ENCODE measurements at places on chromosomes 16 and 17.

GRCh38 chr17:11363565-11364117 lies 122.6 kb downstream of the SHISA6 start:
- no peak for DNase-seq

DNA sequence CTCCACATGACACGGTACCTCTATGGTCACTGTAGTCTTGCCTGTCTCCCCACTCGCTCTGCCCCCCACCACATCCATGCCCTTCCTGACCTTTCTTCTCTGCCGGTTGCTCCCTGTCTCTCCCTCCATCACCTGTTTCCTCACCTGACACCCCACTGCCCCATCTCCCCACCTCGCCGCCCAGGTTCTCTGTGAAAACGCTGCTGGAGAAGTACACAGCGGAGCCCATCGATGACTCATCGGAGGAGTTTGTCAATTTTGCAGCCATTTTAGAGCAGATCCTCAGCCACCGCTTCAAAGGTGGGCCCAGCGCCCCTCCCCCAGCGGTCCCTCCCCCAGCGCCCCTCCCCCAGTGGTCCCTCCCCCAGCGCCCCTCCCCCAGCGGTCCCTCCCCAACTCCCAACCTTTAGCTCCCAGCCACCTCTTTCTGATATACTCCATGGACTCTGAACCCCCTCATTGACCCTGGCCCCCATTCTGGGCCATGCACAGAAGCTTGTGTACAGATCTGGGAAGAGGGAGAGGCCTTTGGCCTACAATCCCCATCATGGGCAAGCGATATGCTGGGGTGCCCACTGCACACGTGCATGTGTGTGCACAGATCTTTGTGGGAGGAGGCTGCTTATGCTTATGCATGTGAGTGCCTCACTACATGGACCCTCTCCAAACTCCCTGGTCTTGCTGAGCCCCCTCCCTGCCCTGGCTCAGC lies 4.1 kb downstream of the RUNDC3A start:
- no peak for DNase-seq

DNA sequence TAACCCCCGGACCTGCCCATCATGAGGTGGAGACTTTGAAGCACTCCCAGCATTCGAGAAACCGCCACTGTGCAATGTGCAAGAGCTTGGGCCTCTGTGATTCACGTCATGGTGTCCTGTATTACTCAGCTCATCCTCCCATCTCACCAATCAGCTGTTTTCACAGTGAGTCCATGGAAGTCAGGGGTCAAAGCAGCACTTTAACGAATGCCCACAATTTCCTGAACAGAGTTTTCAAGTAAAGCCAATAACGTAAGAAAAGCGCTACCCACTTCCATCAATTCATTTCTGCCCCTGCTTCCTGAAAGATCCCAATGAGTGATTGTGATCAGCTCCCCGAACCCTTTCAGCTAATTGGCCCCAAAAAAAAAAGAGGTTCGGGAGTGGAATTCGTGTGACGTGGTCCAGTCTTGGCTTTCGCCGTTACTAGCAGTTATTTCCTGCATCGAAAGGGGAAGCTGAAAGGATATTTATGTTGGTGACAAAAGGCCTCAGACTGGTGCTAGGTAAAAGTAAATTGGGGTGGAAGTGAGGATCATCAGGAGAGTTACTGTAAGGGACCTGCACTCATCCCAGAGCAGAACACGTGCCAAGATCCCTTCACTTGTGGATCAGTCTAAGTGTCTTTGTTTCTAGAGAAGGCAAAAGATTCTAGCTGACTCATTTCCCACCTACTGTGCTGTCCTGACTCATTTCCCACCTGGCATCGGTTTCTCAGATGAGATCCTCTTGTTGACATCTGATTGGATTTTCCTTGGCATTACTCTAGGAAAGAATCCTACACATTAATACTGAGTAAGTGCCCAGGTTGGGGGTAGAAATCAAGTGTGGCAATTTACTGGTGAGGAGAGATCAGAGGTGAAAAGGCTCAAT lies 136.7 kb upstream of the NUDT7 start:
- no peak for DNase-seq

DNA sequence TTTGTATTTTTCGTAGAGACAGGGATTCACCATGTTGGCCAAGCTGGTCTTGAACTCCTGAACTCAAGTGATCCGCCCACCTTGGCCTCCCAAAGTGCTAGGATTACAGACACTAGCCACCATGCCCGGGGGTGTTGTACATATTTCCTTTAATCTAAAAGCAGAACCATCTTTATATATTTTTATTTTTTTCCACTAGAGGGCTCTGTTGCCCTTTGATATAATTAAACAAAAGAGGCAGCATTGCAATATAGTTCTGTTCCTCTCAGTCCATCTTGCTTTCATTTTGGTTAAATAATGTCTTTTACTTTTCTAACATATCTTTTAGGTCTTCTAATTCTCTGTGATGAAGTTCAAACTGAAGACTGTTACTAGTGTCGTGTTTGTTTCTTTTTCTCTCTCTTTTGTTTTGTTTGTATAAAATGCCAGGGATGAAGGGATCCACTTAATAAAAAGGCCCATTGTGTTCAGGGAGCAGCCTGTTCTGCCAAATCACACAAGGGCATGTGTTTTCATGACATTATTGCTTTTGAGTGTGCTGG lies 23.4 kb downstream of the WWOX start:
- DNase-seq: peak; percentile 20

- DNase-seq: no peak
Observed at GRCh38 chr16:31329671-31330552, 25.1 kb upstream of the ITGAX start.

DNA sequence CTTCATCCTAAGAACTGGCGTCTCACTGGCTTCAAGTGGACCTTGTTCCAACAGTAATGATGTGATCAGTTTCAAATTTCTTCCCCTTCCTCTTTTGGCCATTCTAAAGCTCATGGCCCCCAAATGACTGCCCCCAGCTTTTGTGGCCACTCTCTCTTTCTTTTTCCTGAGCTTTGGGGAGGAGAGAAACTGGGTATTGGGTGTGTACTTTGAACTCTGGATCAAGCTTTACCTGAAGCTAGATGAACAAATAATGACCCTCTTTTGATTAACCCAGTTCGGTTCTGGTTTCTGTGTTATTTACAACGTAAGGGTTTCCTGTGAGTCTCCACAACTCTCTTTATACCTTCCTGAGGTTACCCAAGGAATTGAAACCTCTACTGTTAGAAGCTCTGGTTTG lies 132.7 kb downstream of the FTO start:
- no peak for DNase-seq

DNA sequence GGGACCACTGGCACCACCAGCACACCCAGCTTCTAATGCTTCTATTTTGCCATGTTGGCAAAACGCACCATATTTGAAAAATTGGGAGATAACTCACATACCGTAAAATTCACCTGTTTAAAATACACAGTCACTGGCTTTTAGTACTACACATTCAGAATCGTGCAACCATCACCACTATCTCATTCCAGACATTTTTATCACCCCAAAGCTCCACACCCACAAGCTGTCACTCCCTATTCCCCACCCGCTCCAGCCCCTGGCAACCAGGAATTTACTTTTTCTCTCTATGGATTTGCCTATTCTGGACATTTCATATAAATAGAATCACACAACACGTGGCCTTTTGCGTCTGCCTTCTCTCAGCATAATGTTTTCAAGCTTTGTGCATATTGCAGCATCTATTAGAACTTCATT lies 25.0 kb downstream of the PPL start:
- DNase-seq: peak; percentile 54

GRCh38 chr17:83189044-83190003 lies 109.9 kb downstream of the METRNL start:
- peak; percentile 78 for DNase-seq

GRCh38 chr16:50284131-50284911 lies 18.0 kb downstream of the ADCY7 start:
- DNase-seq: no peak

GRCh38 chr16:83706394-83706793 lies 101.4 kb upstream of the HSBP1 start:
- DNase-seq: peak; percentile 52

DNA sequence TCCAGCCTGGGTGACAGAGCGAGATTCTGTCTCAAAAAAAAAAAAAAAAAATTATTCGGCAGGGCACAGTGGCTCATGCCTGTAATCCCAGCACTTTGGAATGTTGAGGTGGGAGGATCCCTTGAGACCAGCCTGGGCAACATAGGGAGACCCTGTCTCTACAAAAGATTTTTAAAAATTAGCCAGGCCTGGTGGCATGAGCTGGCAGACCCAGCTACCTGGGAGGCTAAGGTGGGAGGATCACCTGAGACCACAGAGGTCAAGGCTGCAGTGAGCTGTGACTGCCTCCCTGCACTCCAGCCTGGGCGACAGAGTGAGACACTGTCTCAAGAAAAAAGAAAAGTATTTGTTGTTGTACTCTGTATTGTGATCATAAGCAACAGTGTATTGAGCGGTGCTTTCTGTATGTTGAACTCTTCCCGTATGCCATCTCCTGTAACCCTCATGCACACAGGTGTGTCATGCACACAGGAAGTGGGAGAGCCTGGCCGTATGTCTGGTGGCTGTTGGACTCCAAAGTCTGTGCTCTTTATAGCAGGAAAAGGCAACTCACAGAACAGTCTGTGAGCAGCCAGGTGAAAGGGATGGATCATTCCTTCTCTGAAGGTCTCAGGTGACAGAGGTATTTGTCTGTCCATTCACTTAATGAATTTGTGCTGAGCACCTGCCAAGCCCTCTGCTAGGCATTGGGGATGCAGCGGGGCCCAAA lies 17.1 kb downstream of the CDH1 start:
- DNase-seq: no peak

GRCh38 chr17:44575403-44575802 lies 18.1 kb downstream of the FZD2 start:
- no peak for DNase-seq

- no peak for DNase-seq
Observed at GRCh38 chr16:8182761-8183160, 407.6 kb downstream of the TMEM114 start.

DNA sequence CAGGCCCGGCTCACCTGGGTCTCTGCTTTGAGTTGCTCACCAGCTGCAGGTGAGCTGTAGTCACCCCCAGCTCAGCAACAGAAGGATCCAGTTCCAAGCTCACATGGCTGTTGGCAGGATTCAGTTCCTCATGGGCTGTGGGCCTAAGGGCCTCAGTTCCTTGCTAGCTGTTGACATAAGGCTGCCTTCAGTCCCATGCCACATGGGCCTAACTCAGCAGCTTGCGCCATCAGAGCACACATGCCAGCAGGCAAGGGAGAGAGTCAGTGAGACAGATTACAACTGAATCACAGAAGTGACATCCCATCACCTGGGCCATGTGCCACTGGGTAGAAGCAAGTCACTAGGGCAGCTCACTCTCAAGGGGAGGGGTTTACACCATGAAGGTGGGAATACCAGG lies 24.7 kb downstream of the PSMD7 start:
- no peak for DNase-seq

DNA sequence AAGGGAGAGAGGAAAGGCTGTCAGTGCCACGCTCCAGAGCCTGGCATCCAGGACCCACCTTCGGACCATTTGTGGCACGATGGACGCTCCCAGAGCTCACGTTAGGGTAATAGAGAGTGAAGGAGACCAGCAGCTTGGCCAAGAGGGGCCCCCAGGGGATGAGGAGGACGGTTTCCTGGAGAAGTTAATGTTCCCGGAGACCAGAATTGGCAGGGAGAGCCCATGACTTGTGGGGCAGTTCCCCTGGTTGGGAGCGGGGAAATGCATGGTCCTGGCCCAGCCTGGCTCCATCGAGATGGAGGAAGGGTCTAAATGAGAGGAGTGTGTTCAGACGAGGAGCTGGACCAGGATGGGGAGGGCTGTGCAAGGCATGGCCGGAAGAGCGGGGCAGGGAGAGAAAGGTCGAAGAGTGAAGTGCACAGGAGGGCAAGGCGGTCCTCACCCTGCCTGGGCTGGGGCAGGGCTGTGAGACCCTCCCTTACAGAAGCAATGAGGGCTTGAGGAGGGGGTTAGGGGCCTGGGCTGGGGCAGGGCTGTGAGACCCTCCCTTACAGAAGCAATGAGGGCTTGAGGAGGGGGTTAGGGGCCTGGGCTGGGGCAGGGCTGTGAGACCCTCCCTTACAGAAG lies 2.9 kb upstream of the HIC1 start:
- no peak for DNase-seq

GRCh38 chr16:68764862-68765261 lies 27.8 kb downstream of the CDH1 start:
- DNase-seq: no peak

DNA sequence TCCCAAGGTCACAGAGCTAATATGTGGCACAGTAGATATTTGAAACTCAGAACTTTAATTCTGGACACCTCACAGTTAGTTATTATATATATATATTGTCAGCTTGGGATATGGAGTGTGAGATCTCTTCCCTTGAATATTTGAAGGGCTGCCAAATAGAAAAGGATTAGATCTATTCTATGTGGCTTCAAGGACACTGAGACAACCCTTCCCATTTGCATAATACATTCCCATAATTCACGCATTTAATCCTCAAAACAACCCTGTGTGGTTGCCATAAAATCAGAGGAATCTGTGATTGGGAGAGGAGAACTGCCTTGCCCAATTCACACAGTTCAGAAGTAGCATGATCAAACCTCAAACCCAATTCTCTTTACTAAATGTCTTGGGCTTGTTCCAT lies 365.8 kb upstream of the DYNLRB2 start:
- DNase-seq: peak; percentile 30

DNA sequence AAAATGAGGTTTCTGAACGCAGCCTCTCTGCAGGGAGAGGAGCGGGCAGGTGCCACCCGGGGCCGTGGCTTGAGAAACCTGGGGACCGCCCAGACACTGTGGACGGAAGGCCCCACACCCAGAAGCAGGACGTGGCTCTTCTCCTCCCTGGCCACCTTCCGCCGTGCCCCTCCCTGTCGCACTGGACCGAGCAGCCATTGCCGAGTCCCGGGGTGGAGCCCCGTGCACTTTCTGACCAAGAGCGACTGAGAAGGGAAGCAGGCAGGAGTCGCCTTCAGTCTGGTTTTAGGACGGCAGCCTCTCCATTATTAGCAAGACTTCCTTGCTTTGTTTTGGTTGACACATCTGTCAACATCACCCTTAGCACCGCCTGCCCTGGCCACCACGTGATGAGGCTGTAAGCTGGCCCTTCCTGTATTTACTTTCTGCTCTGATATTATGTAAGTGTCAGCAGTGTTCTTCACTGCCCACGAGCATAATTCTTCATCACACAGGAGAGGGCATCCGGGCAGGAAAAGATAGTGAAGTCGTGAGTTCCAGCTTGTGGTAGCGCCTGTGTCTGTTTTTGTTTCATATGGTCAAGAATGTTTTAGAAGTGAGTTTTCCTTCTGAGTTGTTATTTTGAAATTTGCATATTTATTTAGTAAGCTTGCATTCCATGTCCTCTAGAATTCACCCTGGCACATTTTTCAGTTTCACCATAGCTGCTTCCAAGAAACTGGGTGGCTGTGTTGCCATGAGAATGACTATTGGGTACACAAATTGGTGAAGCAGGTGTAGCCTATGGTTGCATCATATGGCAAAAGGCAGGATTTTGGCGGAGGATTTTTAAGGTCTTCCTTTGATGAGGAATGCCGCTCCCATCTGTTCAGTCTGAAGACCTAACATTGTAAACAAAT lies 1.0 kb downstream of the HERPUD1 start:
- DNase-seq: peak; percentile 35

- no peak for DNase-seq
Observed at GRCh38 chr16:4138713-4139112, 22.5 kb upstream of the ADCY9 start.

DNA sequence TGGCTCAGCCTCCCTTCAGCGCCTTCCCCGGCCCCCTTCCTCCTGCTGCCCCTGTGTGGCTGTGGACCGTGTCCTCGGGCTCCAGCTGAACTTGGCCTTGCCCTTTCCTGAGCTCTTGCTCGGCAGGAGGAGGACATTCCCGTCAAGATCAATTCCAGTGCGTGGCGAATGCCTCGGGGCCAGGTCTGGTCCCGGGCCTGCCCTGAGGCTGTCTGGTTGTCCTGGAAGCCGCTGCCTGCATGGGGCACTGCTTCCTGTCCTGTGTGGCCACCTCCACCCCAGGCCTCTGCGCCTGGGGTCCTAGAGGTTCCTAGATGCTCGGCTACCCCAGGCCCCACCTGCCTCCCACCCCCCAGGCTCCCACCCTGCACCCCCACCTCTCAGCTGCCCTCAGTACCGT lies 12.8 kb downstream of the BAHCC1 start:
- no peak for DNase-seq
